ENCODE measurements at places on chromosomes 12 and 14. TPM values are rescaled to one million over a fixed set of nuclear protein-coding genes. Genes with fewer than 3 reads are reported as not detected.
A peak's percentile ranks its signal among the peaks of the same experiment; 100 is the strongest.

DNA sequence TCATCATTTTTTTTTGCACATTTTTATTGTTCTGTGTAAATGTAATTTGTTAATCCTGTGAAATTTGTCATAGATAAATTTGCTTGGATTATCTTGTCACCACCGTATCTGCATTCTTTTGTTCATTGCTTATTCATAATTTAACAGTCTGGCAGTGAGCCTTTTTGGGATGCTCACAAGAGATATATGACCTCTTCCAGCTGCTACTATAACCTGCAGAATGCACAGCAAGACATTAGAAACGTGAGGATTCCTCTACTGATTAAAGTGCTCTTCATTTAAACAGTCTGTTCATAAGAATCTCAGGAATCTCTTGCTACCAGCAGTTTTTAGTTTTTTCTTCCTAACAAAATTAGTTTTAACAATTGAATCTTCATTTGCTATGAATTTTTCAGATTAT, 9.1 kb downstream of the NPAS3 start:
- no peaks in the 10 kb centered on the region for H3K36me3 ChIP-seq
- H3K27me3 ChIP-seq, result peaks cover 2% of the 10 kb centered on the region

DNA sequence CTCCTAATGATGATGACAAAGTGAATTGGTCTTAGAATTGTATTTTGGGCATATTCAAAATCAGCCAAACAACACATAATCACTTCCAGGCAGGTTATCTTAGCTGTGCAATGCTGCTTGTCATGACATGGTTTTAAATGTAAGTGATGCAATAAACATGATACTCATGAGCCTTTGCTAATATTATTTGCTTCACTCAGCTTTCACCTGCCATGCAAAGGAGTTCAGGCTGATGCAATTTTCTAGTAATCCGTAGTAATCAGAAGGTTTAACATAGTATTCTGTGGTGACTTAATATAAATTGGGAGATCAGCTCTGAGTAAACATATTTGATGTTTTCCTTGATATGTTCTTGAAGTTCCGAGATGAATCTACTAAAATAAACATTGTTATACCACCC, 29.1 kb downstream of the TMEM260 start:
- no peak overlapping the region for H3K4me3 ChIP-seq
- no peaks in the 10 kb centered on the region for H3K4me1 ChIP-seq
- H3K27ac ChIP-seq, result no peak overlapping the region
- DNase-seq, result no peak

GRCh38 chr12:3667485-3667884, 85.4 kb downstream of the CRACR2A start:
- no peaks in the 10 kb centered on the region for H3K27me3 ChIP-seq
- DNase-seq, result no peak
- no peaks in the 10 kb centered on the region for H3K4me1 ChIP-seq
- H3K27ac ChIP-seq, result no peak overlapping the region

DNA sequence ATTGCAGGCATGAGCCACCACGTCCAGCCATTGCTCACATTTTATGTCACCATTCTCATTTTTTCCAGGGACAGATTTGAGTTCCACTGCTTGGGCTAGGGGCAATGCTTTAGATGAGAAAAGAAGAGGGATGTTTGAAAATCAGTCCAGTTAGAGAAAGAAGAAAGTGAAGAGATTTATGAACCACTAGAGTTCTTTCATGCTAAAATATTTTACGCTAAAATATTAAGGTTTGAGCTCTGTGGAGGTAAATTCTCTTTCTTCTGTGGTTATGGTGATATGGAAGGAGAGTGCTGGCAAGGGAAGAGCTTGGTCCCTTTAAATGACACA, 21.5 kb downstream of the CFL2 start:
- H3K36me3 ChIP-seq, result no peaks in the 10 kb centered on the region
- peaks cover 7% of the 10 kb centered on the region for H3K4me1 ChIP-seq
- H3K27me3 ChIP-seq, result no peaks in the 10 kb centered on the region
- DNase-seq, result no peak
- no peak overlapping the region for H3K4me3 ChIP-seq
- no peak overlapping the region for H3K27ac ChIP-seq

DNA sequence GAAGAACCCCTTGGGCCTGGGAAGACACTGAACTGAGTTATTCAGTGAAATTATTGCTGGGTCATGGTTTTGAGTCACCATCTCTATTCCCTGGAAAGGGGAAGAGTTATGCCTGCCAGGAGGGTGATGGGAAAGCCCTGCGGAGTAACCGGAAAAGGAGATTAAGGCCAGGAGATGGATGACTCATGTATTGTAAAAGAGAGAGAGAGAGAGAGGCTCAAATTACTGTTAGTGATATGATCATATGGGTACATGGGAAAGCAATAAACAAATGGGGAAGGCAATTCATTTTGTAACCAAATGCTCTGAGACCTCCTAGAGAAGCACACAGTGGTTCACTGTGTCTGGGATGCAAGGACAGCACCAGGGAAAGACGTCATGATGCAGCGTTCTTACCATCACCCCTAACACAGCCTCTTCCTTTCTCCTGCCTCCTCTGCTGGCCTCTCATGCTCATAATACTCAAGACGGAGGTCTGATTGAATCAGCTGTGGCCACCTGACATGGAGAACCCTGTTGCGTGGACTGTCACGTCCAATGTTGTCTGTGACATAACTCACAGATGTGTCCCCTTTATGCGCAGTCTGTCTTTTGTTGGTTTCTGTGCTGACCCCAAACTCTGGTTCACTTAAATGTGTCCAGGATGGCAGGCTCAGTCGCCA, 243.7 kb downstream of the TMEM132D start:
- H3K4me3 ChIP-seq, result no peak overlapping the region
- H3K27me3 ChIP-seq, result no peaks in the 10 kb centered on the region
- no peak for DNase-seq
- H3K4me1 ChIP-seq, result no peaks in the 10 kb centered on the region
- no peak overlapping the region for H3K27ac ChIP-seq

DNA sequence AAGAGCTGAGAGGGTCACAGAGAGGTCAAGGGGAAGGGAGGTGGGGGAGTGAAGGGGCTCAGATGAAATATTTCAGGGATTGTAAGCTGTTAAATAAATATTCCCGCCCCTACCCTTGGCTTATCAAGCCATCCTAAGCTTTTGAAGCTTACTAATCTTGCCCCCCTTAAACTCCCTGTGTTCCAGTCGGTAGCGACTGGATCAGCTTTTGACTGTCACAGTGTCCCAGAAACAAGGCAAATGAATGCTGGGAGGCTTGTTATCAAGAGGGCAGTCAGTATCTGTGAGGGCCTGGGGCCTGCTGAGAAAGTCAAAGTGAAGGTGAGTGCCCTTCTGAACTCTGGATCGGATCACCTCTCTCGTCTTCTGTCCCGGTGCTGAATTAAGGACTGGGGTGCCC, 128.1 kb downstream of the DACT1 start:
- no peaks in the 10 kb centered on the region for H3K27me3 ChIP-seq
- no peak overlapping the region for H3K4me3 ChIP-seq
- no peak overlapping the region for H3K27ac ChIP-seq
- H3K36me3 ChIP-seq, result no peaks in the 10 kb centered on the region
- no peak for DNase-seq

DNA sequence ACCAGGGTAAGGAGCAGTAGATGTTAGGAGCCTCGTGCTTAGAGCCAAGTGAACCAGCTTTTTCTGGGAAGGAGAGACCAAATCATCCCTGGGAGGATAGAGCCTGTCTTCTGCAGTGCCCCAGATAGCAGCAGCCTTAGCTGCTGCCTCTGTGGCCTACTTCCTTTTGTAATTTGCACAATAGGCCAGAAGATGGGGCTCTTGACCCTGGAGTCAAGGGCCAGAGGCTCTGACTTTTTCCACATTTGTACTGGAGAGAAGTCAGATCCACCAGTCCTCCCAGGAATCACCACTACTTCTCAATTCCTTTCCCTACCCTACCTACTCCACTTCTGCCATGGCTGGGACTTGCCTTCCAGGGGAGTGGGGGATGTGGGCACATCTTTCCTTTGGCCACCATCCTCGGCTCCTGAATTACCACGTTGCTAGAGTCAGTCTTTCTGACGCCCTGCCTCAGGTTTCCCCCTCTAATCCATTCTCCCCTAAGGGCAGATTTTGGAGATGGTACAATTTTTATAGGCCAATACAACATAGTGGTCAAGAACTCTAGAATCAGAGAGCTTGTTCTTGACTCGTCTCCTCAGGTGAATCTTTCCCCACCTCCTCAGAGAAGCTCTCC, 3.3 kb upstream of the SLC4A8 start:
- peak; percentile 23 for DNase-seq
- H3K36me3 ChIP-seq, result no peaks in the 10 kb centered on the region
- H3K4me3 ChIP-seq, result no peak overlapping the region
- no peak overlapping the region for H3K27ac ChIP-seq
- H3K27me3 ChIP-seq, result no peaks in the 10 kb centered on the region

- H3K36me3 ChIP-seq, result no peaks in the 10 kb centered on the region
- no peak overlapping the region for H3K27ac ChIP-seq
- no peak for DNase-seq
- no peak overlapping the region for H3K4me3 ChIP-seq
Observed at GRCh38 chr12:38761636-38762342, 143.6 kb downstream of the CPNE8 start.

GRCh38 chr12:58795825-58796224, 124.5 kb downstream of the LRIG3 start:
- H3K27ac ChIP-seq, result no peak overlapping the region
- H3K27me3 ChIP-seq, result no peaks in the 10 kb centered on the region
- H3K4me1 ChIP-seq, result no peaks in the 10 kb centered on the region
- no peaks in the 10 kb centered on the region for H3K36me3 ChIP-seq
- H3K4me3 ChIP-seq, result no peak overlapping the region
- no peak for DNase-seq

- no peaks in the 10 kb centered on the region for H3K27me3 ChIP-seq
- no peaks in the 10 kb centered on the region for H3K4me1 ChIP-seq
- DNase-seq, result no peak
- no peaks in the 10 kb centered on the region for H3K36me3 ChIP-seq
- H3K27ac ChIP-seq, result no peak overlapping the region
Observed at GRCh38 chr12:71164568-71165197, 6.9 kb upstream of the TSPAN8 start.

GRCh38 chr12:98090731-98091130, 424.7 kb upstream of the TMPO start:
- no peaks in the 10 kb centered on the region for H3K4me1 ChIP-seq
- H3K36me3 ChIP-seq, result no peaks in the 10 kb centered on the region
- H3K4me3 ChIP-seq, result no peak overlapping the region
- H3K27ac ChIP-seq, result no peak overlapping the region

DNA sequence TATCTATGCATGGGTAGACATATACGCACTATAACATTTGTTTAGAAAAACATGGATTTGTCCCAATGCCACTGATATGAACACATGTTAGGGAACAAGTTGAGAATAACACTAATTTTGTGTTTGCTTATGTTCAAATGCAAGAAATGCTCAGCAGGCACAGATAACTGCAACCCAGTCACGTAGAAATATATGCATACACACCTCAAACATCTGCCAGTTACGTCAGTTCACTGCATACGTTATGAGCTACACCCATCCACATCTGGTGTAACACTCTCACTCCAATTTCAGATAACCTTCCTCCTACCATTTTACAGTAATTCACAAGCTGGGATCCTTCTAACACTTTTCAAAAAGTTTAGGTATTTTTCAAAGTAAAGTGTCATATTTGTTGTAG, 10.7 kb downstream of the PAWR start:
- H3K4me1 ChIP-seq, result no peaks in the 10 kb centered on the region
- H3K36me3 ChIP-seq, result no peaks in the 10 kb centered on the region
- peaks cover 6% of the 10 kb centered on the region for H3K27me3 ChIP-seq
- H3K4me3 ChIP-seq, result no peak overlapping the region
- no peak for DNase-seq
- no peak overlapping the region for H3K27ac ChIP-seq

- no peak for DNase-seq
- no peaks in the 10 kb centered on the region for H3K27me3 ChIP-seq
- H3K27ac ChIP-seq, result peak overlapping the region; percentile 17
- H3K36me3 ChIP-seq, result no peaks in the 10 kb centered on the region
- no peak overlapping the region for H3K4me3 ChIP-seq
Observed at GRCh38 chr12:47350062-47350408, 270.3 kb upstream of the AMIGO2 start.

Gene CBX5
- 38.8 TPM for total RNA-seq

Measured in CD4-positive, alpha-beta T cell (primary cell).